ENCODE measurements at places on chromosomes 1 and 21.
A peak's percentile ranks its signal among the peaks of the same experiment; 100 is the strongest.

- DNase-seq: no peak
Observed at GRCh38 chr1:4101459-4102161, 201.5 kb upstream of the C1orf174 start.

DNA sequence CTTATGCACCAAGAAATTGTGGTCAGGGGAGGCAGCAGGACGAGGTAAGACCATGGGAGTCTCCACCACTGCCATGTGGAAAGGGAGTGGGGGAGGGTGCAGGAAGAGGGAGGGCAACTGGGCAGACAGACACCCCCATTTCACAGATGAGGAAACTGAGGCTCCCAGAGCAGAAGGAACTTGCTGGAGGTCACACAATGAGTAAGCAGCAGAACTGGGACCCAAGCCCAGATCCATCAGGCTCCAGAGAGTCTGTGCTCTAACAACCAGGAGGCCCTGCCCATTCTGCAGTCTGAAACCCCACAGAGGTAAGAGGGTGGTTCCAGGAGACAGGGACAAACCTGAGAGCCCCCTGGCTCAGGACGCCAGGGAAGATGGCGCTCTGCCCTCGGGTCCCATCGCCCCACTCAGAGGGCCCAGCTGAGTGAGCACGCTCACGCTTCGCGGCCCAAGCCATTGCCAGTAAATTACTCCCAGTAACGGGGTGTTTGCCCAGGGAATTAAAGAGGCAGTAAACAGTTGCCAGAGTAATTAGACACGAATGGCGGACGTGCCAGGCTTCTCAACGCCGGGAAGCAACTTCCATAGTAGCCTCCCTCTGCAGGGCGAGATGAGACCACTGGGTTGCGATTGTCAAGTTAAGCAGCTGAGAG lies 59.2 kb downstream of the MATN1 start:
- no peak for DNase-seq

DNA sequence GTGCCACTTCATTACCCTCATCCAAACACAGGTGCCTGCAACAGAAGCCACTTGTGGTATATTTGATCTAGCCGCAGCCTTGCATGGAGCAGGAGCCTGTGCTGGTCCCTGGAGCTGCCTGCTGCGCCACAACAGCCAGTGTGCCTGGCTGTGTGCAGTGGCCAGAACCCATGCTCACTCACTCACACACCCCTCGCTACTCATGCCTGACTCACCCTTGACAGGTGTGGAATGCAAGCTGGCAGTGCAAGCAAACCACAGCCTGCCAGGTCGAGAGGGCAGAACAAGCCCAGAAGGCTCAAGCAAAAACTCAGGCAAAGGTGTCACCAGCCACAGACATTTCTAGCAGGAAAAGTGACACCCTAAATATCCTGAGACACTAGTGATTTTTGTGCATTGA lies 1510.9 kb downstream of the KCNT2 start:
- DNase-seq: no peak

GRCh38 chr1:184228558-184228957 lies 158.3 kb upstream of the C1orf21 start:
- no peak for DNase-seq

DNA sequence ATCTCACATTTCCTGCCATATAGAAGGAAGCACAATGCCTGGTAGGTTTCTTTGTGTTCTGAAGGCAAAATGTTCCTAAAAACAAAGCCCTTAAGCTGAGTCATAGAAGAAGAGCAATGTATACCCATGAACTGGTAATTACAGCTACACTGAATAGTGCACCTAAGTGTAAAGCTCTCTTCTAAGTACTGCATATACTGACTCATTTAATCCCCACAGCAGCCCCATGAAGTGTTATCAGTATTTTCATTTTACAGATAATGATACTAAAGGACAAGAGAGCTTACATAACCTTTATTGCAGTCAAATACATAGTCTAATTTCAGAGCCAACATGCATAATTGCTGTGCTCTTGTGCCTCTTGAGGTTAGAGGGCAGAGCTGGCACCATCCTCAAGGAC lies 239.9 kb downstream of the DPYD start:
- DNase-seq: no peak

DNA sequence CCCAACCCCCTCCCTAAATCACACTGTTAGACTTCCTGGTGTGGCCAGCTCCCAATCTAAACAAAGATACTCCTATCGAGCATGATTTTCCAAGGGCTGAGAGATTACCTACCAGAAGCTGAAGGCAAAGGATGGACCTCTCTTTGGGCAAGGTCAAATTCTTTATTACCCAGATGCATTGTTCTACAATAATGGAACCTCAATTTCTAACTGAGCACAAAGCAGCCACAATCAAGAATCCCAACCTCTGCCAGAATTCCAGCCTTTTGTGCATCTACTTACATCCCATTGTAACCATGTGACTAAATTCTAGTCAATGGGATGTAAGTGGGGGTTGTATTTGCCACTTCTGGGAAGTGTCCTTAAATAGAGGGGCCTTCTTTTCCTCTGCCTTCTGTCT lies 24.9 kb upstream of the VPS26C start:
- no peak for DNase-seq

GRCh38 chr1:229158341-229158921 lies 112.5 kb upstream of the RAB4A start:
- DNase-seq: no peak

DNA sequence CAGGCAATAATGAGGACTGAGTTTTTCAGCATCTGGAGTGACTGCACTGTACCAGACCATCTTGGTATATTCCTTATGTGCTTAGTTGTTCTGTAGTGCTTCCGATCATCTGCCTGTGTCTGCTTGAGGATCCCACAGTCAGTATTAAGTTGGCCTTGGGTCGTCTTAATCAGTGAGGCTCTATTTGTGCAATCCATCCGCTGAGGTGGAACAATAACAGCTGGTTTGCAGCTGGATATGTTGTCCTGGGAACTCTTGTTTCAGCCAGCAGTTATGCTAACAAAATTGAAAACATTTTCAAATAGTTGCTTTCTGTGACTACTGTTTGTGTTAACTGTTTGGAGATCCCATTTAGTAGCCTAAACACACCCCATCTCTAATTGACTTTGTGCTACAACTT lies 73.7 kb downstream of the LAMC1 start:
- DNase-seq: no peak

DNA sequence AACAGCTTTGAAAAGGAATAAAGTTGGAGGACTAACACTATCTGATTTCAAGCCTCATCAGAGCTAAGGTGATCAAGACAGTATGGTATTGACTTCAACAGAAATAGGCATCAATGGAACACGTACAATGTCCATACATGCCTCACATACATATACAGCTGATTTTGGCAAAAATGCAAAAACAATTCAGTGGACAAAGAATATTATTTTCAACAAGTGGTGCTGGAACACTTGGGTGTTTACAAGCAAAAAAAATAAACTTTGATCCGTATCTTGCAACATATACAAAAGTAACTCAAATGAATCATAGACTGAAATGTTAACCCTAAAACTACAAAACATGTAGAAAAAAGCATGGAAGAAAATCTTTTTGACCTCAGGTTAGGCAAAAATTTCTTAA lies 141.9 kb upstream of the ZC3H11B start:
- no peak for DNase-seq

DNA sequence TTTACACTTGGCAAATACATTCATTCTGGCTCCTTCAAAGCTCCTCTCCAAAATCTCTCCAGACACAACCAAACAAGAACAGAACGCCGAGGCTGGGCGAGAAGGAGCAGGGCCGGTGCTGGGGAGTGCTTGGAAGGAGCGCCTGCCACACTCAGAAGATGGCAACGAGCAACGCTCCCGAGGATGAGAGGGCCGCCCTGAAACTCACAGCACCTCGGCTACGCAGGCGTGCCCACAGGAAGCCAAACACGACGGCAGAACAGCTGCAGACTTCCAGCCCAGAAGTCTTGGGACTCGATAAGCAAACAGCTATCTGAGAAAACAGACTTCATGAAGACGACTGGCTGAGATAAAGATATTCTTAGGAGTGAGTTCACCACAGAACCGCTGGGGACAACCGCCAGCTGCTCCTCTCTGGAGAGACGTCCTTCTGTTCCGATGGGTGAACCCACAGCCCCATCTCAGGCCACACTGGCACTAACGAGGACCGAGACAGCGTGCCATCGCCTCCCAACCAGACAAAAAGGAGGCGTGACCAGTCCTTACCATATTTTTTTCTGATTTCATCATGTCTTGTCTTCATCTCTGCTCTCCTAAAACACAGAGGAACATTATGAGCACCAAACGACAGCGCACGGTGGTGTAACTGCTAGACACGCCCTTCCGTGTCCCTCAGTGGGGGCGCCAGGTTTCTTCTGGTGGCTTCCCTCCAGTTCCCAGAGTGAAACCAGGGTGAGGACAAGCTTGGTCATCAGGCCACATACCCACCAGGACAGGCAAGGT lies 18.6 kb downstream of the PTTG1IP start:
- no peak for DNase-seq

- no peak for DNase-seq
Observed at GRCh38 chr1:39933956-39934941, 20.7 kb upstream of the MFSD2A start.

DNA sequence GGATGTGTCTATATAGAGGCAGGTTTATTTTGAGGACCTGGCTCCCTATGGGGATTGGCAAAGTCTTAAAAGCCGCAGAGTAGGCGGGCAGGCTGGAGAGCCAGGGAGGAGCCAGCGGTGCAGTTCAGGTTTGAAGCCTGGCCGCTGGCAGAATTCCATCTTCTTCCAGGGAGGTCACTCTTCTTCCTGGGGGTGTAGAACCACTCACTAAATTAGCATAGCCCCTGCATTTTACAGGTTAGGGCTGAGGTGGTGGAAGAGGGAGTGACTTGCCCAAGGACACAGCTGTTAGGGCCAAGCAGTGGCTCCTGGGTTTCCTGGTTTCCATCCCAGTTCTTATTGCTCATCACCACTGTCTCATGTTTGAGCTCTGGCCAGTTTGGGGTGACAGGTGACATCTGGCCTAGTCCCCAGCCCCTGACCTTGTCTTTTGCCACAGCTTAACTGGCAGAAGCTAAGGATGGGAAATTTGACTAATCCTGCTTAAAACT lies 1.4 kb downstream of the PINK1 start:
- DNase-seq: no peak

- no peak for DNase-seq
Observed at GRCh38 chr1:10340930-10341590, 57.8 kb upstream of the PGD start.

DNA sequence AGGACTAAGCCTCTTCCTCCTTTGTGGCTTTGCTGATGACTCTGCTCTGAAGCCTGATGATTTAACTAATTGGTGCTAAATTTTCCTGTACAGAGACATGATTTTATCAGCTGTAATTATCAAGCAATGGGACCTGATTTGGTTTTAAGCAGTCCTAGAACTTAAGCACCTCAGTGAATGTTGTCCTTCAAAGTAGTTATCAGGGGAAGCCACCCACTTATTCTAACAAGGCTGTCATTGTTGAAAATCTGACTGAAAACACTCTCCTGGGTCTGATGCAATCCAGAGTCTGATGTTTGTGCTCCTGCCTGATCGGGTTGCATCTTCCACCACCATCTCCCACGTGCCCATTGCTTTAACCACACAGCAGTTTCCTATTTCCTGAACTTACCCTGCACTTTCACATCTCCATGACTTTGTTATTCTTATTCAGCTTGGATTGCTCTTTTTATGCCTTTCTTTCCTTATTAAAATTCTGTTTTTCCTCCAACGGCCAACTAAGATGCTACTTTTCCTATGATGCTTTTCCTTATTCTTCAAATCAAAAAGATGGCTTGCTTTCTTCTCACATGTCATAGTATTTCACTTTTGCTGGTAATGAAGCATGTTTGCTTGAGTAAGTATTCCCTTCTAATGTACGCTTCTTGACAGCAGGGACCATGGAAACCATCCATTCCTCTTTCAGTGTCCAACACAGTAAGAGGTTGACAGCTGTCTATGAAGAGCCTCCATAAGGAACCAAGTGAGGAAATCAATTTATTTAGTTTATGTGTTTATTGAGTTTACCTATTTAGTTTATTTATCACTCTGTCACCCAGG lies 55.0 kb downstream of the S1PR1 start:
- no peak for DNase-seq

GRCh38 chr1:27365372-27366112 lies 1.2 kb downstream of the MAP3K6 start:
- DNase-seq: peak; percentile 60

- no peak for DNase-seq
Observed at GRCh38 chr1:63888984-63889383, 115.2 kb downstream of the ROR1 start.

DNA sequence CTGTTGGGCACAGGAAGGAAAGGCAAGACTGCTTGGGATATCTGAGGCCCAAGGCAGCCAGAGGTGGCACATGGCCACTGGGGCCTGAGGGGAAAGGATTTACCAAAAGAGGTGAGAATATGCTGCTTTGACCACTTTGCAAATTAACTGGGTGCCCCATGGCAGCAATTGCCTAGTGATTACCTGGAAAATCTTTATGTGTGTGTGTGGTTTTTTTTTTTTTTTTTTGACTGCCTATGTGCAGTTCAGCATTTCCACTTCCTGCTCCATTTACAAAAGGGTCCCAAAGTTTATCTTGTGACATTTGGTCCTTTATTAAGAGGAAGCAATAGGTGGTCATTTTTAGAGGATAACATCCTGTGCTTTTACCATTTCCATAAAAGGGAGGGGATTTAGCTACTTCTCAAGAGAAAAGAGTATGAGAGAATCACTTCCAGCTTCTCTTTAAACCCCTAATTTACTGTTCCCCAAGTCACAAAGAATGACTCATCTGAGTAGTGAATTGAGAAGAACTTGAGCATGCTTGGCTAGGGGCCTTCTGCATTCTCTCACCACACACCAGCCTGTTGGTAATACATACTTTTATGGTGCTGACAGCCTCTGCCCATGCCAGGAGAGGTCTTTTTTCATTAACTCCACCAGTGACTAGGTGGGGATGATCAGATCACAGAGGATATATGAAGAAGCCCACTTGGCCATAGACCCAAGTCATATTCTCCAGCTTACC lies 52.1 kb downstream of the SYDE2 start:
- no peak for DNase-seq

- DNase-seq: no peak
Observed at GRCh38 chr1:52203935-52204625, 62.2 kb downstream of the ZFYVE9 start.

GRCh38 chr1:196160066-196160795 lies 448.0 kb downstream of the KCNT2 start:
- DNase-seq: no peak

- no peak for DNase-seq
Observed at GRCh38 chr1:220966881-220967611, 87.8 kb downstream of the HLX start.

GRCh38 chr1:232328486-232329102 lies 301.3 kb downstream of the SIPA1L2 start:
- no peak for DNase-seq

DNA sequence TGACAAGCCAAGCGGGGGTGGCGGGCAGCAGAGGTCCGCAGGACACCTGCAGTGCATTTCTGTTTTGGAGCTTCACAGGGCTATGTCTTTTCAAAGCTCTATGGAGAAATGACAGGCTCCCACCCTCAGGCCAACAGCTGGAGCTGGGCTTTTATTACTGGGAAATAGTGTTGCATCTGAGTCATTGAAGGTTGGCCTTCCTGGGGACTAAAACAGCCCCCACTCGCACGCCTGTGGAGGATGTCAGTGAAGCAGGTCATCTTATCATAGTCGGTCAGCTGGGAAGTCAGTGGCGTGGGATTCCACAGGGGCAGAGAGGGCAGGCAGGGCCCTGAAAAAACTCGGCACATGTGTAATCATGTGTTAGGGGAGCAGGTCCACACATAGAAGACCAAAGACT lies 55.3 kb downstream of the NTPCR start:
- no peak for DNase-seq

Data from activated CD4-positive, alpha-beta T cell treated with anti-CD3 and anti-CD28 coated beads for 1 hour (primary cell).